ENCODE measurements at places on chromosomes 4 and X.
A peak's percentile ranks its signal among the peaks of the same experiment; 100 is the strongest.

GRCh38 chr4:74157154-74157553, 764 bp upstream of the MTHFD2L start:
- DNase-seq, result no peak

DNA sequence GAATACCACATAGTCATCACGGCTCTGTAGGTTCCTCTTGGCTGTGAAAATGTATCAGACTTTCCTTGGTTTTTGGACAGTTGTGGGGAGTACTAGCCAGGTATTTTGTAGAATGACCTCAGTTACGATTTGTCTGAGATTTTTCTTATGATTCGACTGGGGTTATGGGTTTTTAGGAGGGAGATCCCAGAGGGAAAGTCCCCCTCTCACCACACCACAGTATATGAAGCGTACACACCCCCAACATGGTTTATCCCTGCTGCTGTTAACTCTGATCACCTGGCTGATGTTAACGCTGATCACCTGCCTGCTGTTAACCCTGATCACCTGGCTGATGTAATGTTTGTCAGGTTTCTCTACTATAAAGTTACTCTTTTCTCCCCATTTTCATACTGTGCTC, 72.6 kb downstream of the ANAPC4 start:
- no peak for DNase-seq

DNA sequence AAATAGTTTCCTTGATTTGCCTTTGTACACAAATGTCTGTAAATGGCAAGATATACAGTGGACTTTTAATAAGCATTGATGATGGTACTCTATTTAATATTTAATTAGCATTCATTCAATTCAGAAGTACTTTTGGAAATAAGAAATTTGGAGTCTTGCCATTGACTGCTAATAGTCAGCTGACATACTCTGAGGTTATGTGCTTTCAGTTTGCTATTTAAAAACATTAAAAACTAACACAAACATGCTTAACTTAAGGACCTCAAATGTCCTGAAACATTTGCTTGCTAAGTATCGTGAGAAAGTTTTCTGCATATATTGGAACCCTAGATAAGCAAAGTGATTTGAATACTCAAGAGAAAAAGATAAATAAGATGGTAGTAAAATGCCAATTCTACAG, 64.6 kb downstream of the REELD1 start:
- DNase-seq, result no peak

GRCh38 chr4:157459785-157460184, 239.3 kb downstream of the GRIA2 start:
- no peak for DNase-seq

DNA sequence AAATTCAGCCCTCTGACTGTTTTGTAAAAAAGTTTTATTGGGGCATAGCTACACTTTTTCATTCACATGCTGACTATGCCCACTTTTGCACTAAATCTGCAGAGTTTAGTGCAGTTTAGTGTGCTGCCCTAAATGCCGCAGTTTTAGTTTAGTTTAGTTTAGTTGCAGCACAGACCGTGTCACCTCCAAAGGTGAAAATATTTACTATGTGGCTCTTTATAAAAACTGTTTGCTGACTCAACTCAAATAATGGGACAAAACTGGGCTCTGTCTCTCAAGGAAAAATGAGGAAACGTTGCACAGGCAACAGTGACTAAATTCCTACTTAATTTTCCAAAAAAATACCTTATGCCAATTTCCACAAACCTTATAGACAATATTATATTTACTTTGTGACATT, 314.2 kb downstream of the C4orf33 start:
- DNase-seq, result no peak

- no peak for DNase-seq
Observed at GRCh38 chr4:32748498-32748897, 2028.3 kb downstream of the PCDH7 start.

DNA sequence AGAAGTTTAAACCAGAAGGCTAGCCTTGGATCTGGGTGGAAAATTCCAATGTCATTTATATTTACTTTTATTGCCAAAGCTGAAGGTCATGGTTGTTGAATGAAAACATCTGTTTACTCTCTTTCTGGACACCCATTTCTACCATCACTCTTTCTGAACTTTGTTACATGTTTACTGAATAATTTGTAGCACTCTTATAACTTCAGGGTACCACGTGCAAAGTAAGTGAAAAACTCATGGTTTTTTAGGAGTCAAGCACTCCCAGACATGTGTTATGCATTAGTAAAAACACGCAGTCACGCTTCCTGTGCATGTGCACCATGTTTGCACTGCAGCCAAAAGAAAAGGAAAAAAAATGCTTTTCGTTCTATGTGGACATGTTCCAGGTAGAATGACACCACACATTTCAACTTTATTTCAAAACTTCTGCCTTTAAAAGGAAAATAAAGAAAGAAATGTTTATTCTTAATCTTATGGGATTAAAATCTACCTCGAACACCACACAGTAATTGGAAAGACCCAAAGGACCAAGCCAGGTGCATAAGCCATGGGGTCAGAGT, 31.4 kb upstream of the ADH1C start:
- no peak for DNase-seq

DNA sequence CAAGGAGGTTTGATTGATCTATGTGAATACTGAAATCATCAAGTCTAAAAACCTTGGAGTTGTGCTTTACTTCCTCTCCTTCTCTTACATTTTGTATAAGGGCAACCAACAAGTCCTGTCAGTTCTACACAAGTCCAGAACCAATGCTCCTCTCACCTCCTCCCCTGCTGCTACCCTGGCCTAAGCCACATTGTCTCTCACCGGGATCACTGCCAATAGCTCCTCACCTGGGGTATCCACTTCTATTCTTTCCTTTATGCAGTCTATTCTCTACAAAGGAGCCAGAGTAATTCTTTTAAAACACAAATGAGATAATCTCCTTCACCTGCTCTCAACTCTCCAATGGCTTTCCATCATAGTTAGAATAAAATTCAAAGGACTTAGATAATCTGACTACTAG, 13.3 kb upstream of the ARHGEF6 start:
- DNase-seq, result no peak

- DNase-seq, result no peak
Observed at GRCh38 chr4:113941836-113942235, 37.6 kb downstream of the ARSJ start.

GRCh38 chr4:68375667-68376559, 26.0 kb upstream of the YTHDC1 start:
- peak; percentile 15 for DNase-seq

- no peak for DNase-seq
Observed at GRCh38 chrX:29233592-29234183, 646.4 kb downstream of the IL1RAPL1 start.

DNA sequence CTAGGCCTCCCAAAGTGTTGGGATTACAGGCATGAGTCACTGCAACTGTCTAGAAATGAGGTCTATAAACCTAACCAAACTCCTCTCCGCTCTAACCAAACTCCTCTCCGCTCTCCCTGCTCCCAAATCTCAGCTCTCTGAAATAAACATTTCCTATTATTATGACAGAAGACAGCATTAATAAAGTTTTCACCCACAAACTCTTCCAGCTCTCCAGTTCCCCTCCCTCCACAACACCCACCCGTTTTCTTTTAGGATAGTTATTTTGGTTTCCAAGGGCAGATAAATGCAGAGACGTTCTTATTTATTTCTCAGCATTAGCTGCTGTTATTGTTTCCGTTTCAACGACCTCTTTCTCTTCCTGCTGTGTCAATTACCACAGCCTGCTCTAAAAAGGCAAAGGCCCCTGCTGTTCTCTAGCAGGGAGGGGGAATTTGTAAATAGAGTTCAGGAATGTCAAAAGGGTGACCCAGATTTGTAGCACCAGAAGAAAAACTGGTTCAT, 13.3 kb upstream of the SCD5 start:
- DNase-seq, result no peak

DNA sequence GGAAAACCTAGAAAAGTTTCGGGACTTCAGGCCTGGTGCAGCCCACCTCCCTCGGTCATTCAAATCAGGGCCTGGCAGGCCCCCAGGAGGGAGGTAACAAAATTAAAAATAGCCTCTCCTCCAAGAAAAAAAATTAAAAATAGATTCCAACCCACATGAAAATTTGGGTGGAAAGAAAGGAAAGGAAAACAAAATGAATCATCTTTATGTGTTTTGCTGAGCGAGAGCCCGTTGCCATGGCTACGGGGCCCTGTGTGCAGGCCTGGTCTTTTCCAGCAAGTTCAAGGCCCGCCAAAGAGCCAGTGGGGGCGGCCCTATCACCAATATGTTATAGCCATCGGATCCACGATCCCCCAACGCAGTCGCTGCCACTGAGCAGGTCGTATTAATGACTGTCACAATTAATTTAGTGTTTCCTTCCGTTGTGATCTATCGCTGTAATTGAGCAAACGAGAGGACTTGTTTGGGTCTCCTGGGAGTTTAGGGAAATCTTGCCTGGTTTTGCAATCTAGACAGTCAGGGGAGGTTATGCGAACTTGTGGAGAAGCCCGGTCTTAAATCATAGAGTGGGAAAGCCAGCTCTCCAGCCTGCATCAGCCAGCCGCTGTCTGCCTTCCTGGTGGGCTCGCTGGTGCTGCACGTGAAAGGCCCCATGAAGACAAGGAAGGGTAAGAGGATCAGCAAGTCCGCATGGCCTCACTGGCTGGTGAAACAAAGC, 452.4 kb downstream of the BCOR start:
- no peak for DNase-seq

DNA sequence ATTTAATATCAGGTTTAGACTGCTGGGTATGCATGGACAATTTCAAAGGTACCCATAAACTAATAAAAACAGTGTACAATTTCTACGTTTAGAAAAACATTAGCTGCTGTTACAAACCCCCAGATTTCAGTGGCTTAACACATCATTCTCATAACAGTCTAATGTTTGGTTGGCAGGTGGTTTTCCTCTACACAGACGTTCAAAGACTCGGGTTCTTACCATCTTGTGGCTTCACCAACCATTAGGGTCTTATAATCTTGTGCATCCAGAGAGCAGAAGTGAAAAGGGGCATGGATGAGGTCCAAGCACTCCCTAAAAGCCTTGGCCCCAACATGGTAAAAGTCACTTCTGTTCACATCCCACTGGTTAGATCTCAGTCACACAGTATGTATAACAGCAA, 71.6 kb downstream of the SH3RF1 start:
- no peak for DNase-seq

- DNase-seq, result no peak
Observed at GRCh38 chr4:2266181-2266580, 4.3 kb upstream of the MXD4 start.

- DNase-seq, result no peak
Observed at GRCh38 chr4:74682567-74683359, 111.6 kb downstream of the BTC start.

DNA sequence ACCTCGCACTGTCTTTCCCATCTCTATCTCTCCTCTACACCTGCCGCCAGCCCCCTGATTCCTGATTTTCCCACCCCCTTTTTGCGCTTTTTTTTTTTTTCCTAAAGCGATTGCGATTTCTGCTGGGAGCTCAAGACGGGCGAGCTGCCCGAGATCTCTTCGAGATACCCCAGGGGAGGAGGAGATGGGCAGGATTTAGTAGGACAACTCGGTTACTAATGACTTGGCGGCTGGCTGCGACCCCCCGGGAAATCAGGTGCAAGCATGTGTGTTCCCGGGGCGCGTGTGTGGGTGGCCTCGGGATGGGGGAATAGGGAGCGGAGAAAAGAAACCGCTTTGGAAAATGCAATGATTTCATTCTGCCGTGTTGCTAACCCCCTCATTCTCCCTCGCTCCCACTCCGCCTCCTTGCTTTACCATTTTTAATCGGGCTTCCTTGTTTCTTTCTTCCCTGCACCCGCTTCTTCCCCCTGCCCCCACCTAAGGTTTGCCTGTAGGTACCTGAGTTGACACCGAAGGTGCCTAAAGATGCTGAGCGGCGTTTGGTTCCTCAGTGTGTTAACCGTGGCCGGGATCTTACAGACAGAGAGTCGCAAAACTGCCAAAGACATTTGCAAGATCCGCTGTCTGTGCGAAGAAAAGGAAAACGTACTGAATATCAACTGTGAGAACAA, 4.4 kb downstream of the SLITRK2 start:
- DNase-seq, result no peak

DNA sequence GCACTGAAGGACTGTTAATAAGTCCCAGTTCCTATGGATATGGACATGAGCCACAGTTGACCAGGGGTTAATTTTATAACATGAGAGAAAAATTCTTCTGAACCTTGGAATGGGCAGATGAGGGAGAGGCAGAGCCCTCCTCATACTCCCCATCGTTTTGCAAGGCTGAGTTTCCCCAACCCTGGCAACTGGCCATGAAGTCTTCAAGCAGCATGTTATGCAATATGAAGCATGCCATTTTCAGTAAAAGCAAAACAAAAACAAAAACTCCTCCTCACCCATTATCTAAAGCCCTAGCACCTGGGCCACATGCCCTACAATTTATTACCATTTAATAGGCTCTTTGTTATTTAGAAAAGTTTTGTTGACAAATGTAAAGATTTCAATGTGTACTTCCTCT, 64.5 kb downstream of the GPC4 start:
- no peak for DNase-seq

- no peak for DNase-seq
Observed at GRCh38 chr4:170234800-170235199, 145.0 kb upstream of the AADAT start.

DNA sequence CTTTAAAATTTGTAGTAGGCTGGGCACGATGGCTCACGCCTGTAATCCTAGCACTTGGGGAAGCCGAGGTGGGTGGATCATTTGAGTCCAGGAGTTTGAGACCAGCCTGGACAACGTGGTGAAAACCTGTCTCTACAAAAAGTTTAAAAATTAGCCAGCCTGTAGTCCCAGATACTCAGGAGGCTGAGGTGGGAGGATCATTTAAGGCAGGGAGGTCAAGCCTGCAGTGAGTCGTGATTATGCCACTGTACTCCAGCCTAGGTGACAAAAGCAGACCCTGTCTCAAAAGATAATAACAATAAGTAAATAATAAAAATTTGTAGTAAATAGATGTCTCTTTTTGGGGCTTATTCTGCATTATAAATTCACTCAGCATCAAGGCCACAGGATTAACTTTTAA, 118.5 kb downstream of the IRF2 start:
- no peak for DNase-seq

GRCh38 chr4:41670982-41671381, 77.5 kb downstream of the PHOX2B start:
- no peak for DNase-seq

DNA sequence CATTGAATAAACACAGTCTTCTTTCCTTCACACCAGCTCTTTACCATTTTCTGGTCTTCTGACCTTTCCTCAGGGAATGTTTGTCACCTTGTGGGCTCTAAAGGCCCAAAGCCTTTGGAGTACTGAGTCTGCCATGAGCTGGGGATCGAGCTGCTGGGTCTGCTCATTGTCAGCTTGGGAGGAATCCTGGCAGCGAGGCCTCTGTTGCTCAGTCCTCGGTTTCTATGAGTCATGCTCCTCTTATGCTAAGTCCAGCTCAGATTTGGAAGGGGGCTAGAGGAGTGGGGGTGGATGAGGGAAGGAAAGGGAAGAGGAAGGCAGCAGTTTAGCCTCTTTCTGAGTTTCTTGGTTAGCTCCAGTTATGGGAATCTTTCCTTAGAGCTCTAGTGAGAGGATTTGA, 31.1 kb downstream of the NHSL2 start:
- no peak for DNase-seq

DNA sequence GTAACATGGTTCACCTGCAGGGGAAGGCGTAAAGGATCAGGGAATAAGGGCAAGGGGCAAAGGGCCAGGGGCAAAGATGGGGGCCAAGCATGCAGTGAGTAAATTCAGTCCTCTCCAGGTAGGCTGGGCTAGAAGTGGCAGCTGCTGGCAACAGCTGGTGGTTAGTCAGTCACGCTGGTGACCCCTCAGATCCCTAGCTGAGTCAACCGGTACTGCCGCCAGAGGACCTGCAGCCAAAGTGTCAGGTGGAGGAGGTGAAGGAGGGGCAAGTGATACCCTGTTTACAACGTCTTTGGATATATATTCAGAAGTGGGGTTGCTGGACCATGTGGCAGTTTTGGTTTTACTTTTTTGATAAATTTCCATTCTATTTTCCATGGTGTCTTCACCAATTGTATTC, 24.6 kb upstream of the NAP1L2 start:
- no peak for DNase-seq
